ENCODE measurements at places on chromosomes 5 and 9.
A peak's percentile ranks its signal among the peaks of the same experiment; 100 is the strongest.

- no peak for DNase-seq
Measured at GRCh38 chr5:142644640-142645361, 41.1 kb downstream of the FGF1 start.

DNA sequence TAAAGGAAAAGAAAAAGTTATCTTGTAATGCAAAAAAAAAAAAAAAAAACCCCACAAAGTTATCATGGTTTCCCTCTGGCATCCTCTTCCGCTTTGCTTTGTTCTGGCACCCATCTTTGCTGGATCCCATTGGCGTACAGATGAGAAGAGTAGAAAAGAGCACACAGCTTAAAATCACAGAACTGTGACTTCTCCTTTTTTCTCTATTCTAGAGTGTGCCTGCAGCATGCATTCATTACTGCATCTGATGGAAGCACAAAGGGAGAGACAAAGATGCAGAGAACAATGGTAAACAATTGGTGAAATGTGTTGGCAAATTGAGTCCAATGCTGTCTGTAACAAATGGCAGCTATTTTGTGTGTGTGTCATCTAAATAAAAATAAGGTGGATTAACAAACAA, 440.8 kb upstream of the PIK3R1 start:
- DNase-seq, result no peak

- DNase-seq, result peak; percentile 68
Measured at GRCh38 chr9:69122082-69122548, 52.0 kb upstream of the TJP2 start.

- no peak for DNase-seq
Measured at GRCh38 chr5:176996780-176997179, 9.8 kb downstream of the UIMC1 start.

DNA sequence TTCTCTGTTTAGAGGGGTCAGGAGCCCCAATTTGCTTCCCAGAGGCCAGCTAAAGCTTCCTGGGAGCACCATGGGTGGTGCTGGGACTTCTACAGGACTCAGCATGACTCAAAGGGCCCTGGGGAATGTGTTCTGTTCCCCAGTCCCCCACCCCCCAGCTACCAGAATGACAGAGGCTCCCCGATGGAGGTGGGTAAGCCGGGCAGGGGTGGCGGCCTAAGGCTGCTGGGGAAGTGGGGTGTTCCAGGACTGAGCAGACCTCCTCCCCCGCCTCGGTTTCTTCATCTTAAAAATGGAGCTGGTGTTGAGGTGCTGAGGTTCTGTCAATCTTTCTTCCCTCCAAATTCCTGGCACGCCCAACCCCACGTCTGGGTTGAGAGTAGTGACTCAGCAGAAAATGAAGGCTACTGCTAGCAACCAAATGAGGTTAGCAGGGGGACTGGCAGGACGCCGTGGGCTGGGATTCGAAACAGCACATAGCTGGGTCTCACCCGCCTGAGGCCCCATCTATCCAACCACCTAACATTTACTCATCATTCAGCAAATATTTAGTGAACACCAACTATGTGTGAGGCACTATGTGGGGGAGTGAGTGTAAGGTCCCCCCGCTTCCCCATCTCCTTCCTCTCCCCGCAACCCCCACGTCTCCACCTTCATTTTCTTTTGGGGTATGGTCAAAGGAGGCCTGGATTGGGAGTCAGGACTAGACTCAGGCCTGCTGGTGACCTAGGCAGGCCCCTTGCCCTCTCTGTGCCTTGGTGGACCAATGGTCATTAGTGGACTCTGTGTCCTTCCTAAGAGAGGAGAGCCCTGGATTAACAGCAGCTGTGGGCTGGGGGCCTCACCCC, 50.2 kb downstream of the C9orf50 start:
- peak; percentile 52 for DNase-seq

- DNase-seq, result no peak
Measured at GRCh38 chr5:151598984-151599383, 7.9 kb upstream of the FAT2 start.
